ENCODE measurements at places on chromosomes 2 and 18. TPM values are rescaled to one million over a fixed set of nuclear protein-coding genes. Genes with fewer than 3 reads are reported as not detected.

The MC5R gene
- not detected for total RNA-seq

GRCh38 chr2:65164426-65164891, 34.6 kb upstream of the RAB1A start:
- DNase-seq: peak; percentile 12
- no peak overlapping the region for H3K27ac ChIP-seq
- H3K27me3 ChIP-seq: no peaks in the 10 kb centered on the region
- H3K4me3 ChIP-seq: no peak overlapping the region
- H3K4me1 ChIP-seq: peaks cover 5% of the 10 kb centered on the region

- H3K36me3 ChIP-seq: no peaks in the 10 kb centered on the region
- DNase-seq: no peak
- H3K4me1 ChIP-seq: peaks cover 27% of the 10 kb centered on the region
- H3K27ac ChIP-seq: no peak overlapping the region
- no peak overlapping the region for H3K4me3 ChIP-seq
- no peaks in the 10 kb centered on the region for H3K27me3 ChIP-seq
These were observed 218.1 kb downstream of the SP3 start for GRCh38 chr2:173747035-173747434.

DNA sequence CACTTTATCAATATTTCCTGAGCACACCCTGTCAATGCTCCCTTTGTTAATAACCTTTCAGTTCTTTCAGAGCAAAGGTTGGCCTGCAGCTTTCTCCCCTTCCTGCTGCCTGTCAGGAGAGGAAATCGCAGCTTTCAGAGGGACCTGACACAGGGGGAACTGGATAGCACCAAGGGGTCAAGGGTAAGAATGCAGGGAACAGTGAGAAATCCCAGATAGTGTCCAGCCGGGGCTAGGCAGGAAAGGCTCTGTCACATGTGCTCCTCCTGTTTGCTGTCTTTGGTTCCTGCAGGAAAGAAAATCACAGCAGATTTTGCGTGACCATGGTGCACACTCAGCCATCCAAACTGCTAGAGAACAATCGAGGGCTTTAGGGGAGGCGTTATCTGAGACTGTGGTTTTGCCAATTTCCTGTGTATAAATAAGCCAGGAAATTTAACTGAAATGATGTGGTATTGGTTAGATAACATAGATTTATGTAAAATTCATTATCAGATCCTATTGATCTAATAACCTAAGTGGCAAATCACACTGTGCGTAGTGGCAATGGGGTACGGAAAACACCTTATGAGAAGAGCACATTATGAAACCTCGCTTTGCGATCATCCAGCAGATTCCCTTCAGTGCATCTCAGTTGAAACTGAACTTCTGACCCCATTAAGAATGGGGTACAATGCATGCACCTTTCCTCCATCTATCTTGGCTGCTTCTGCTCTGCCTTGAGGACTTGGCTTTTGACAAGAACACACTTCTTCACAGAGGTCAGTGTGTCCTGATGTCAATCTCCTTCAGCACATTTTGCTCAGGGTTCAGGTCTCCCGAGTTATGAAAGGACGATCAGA, 178.0 kb downstream of the ICOS start:
- H3K36me3 ChIP-seq: no peaks in the 10 kb centered on the region
- H3K27me3 ChIP-seq: no peaks in the 10 kb centered on the region
- no peak for DNase-seq
- peaks cover 5% of the 10 kb centered on the region for H3K4me1 ChIP-seq
- no peak overlapping the region for H3K4me3 ChIP-seq

- H3K4me3 ChIP-seq: no peak overlapping the region
- no peaks in the 10 kb centered on the region for H3K27me3 ChIP-seq
- DNase-seq: no peak
- H3K27ac ChIP-seq: no peak overlapping the region
- H3K36me3 ChIP-seq: no peaks in the 10 kb centered on the region
These were observed 302.6 kb downstream of the MYCN start for GRCh38 chr2:16242906-16243305.

GRCh38 chr18:6672821-6673308, 56.7 kb upstream of the ARHGAP28 start:
- H3K4me1 ChIP-seq: peaks cover 6% of the 10 kb centered on the region
- no peaks in the 10 kb centered on the region for H3K27me3 ChIP-seq
- no peaks in the 10 kb centered on the region for H3K36me3 ChIP-seq
- no peak for DNase-seq
- no peak overlapping the region for H3K4me3 ChIP-seq

DNA sequence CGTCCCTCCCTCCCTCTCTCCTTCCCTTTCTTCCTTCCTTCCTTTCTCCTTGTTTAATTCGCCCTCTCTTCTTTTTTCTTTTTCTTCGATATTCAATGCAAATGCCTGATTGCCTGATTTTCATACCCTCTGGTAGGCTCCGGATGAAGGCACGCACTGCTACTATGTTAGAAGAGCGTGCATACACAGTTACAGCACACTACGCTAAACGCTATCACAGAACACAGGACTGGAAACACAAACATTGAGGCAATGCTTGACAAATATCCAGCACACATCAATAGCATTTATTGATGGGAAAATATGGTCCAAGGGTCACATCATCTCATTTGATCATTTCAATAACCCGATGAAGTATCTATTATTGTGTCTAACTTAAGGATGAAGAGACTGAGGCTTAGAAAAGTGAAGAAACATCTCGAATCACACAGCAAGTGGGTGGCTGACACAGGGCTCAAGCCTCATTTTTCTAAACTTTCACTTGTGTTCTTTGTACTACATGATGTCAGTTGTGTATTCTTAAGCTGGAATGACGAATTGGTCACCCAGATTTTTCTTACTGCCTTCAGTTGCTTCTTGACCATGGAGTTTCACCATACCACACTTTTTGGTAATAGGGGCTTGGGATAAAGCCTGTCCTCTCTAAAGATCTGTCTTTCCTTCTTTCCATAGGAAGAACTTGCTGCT, 101.8 kb downstream of the TRIB2 start:
- H3K27me3 ChIP-seq: no peaks in the 10 kb centered on the region
- peaks cover 6% of the 10 kb centered on the region for H3K4me1 ChIP-seq
- H3K27ac ChIP-seq: no peak overlapping the region

DNA sequence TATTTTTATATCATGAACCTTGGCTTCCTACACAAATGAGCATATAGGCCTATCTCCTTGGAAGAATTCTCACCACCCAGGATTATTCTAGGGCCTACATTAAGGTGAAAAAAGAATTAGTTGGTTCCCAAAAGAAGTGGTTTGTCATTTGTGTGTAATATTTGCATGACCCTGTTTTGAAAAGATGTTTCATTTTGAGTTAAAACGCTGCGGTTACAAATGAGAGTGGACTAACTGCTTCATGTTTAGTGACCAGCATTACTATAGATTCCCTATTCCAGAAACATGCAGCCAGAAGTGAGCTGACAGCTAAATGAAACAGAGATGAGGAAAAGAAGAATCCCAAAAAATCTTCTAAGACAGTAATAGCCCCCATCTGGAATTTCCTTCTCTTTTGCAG, 44.1 kb upstream of the TMEM178A start:
- no peak overlapping the region for H3K4me3 ChIP-seq
- peaks cover 8% of the 10 kb centered on the region for H3K4me1 ChIP-seq
- H3K27me3 ChIP-seq: no peaks in the 10 kb centered on the region
- no peak overlapping the region for H3K27ac ChIP-seq
- no peak for DNase-seq
- no peaks in the 10 kb centered on the region for H3K36me3 ChIP-seq

- H3K4me1 ChIP-seq: peaks cover 8% of the 10 kb centered on the region
- no peak overlapping the region for H3K27ac ChIP-seq
- no peaks in the 10 kb centered on the region for H3K36me3 ChIP-seq
- no peak overlapping the region for H3K4me3 ChIP-seq
- no peak for DNase-seq
- no peaks in the 10 kb centered on the region for H3K27me3 ChIP-seq
These were observed 103.5 kb upstream of the ASB18 start for GRCh38 chr2:236367506-236368289.

- no peak overlapping the region for H3K27ac ChIP-seq
- H3K4me1 ChIP-seq: no peaks in the 10 kb centered on the region
- H3K4me3 ChIP-seq: no peak overlapping the region
- no peak for DNase-seq
- H3K36me3 ChIP-seq: no peaks in the 10 kb centered on the region
These were observed 287.5 kb upstream of the SALL3 start for GRCh38 chr18:78692105-78692504.

DNA sequence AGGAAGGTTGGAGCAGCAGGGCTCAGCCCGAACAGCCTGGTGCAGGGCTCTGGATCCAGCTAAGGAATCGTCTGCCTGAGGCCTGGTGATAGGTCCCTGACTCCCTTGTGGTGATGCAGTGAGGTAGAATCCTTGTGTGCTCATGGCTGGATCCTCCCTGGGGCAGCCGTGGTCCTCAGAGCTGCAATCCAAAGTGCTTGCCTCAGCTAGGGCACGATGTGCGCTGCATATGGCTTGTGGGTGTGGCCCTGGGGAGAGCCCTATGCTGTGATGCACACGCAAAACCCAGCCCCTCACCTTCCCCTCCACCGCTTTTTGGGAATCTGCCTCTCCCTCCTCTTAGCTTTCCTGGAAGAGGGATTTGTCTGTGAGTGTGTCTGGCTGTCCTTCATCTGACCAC, 142.2 kb downstream of the DYSF start:
- no peak overlapping the region for H3K4me3 ChIP-seq
- no peaks in the 10 kb centered on the region for H3K4me1 ChIP-seq
- peaks cover 2% of the 10 kb centered on the region for H3K36me3 ChIP-seq
- DNase-seq: no peak
- no peak overlapping the region for H3K27ac ChIP-seq

DNA sequence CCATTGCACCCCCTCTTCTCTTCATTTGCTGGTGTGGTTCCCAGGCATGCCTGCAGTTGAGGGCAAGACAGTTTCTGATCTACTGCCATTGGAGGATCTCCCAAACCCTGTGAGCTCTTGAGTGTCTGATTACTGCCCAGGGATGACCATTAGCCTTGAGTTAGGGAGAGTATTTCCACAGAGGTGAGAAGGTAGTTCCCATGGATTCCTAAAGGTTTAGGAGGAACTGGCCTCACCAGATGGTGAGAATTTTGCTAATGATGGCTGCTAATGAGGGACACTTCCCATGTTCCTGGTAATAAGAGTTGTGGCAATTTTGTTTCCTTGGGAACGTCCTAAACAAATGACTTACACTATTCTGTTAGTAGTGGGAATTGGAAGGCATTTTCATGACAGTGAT, 42.5 kb downstream of the PTPRM start:
- peaks cover 27% of the 10 kb centered on the region for H3K4me1 ChIP-seq
- H3K4me3 ChIP-seq: no peak overlapping the region

The IL36G gene
- total RNA-seq: 0.30 TPM

The G6PC2 gene
- total RNA-seq: not detected

DNA sequence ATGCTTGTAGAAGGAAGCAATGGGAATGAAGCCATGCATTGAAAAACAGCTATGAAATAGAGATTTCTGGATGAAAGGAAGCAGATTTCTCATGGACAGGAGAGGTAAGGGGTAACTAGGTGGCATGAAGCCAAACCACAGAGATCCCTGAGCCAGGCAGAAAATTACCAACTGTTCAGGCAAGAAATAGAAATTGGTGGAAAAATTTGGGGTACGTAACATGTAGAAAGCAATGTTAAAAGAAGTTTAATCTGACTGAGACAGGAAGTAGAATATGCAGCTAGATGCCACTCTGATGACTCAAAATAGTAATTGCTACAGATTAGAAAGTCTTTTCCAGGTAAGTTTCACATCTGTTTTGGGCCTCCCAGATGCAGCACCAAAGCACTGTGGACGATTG, 928.5 kb upstream of the CELF4 start:
- H3K4me1 ChIP-seq: no peaks in the 10 kb centered on the region
- DNase-seq: no peak
- H3K27me3 ChIP-seq: no peaks in the 10 kb centered on the region
- H3K36me3 ChIP-seq: no peaks in the 10 kb centered on the region
- no peak overlapping the region for H3K27ac ChIP-seq
- H3K4me3 ChIP-seq: no peak overlapping the region

GRCh38 chr2:49715597-49715996, 561.3 kb upstream of the FSHR start:
- H3K27ac ChIP-seq: no peak overlapping the region
- H3K4me1 ChIP-seq: no peaks in the 10 kb centered on the region
- H3K27me3 ChIP-seq: no peaks in the 10 kb centered on the region
- no peak for DNase-seq
- no peak overlapping the region for H3K4me3 ChIP-seq

DNA sequence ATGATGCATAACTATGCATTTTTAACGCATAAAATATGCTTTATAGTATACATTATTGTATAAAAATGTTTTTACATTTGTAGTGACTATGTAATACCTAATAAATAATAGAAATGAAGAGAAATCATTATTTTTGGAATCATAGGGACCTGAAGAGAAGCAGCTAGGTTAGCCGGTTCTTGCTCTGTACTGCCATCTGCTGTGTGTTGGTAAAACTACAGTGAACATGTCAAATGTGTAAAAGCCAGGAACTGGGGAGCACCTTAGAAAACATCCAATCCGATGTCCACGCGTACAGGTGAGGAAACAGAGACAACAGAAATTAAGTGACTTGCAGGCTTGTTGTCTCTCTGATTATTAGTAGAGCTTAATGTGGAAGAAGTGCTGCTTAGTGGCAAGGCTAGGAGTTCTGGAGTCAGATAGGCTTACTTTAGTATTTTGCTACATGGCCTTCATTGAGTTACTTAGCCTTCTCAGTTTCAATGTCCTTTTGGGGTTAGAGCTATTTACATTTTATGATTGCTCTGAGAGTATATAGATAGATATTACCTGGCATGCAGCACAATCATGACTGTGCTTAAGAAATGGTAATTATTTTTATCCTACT, 386.5 kb downstream of the DLGAP1 start:
- no peaks in the 10 kb centered on the region for H3K4me1 ChIP-seq
- no peak overlapping the region for H3K4me3 ChIP-seq
- H3K27me3 ChIP-seq: no peaks in the 10 kb centered on the region
- peak; percentile 60 for DNase-seq
- H3K36me3 ChIP-seq: no peaks in the 10 kb centered on the region

GRCh38 chr2:109287838-109288237, 158.8 kb downstream of the SH3RF3 start:
- no peak overlapping the region for H3K27ac ChIP-seq
- H3K4me3 ChIP-seq: no peak overlapping the region
- no peaks in the 10 kb centered on the region for H3K36me3 ChIP-seq
- H3K27me3 ChIP-seq: peaks cover 18% of the 10 kb centered on the region
- H3K4me1 ChIP-seq: no peaks in the 10 kb centered on the region
- DNase-seq: no peak

The HOXD13 gene
- not detected for total RNA-seq

DNA sequence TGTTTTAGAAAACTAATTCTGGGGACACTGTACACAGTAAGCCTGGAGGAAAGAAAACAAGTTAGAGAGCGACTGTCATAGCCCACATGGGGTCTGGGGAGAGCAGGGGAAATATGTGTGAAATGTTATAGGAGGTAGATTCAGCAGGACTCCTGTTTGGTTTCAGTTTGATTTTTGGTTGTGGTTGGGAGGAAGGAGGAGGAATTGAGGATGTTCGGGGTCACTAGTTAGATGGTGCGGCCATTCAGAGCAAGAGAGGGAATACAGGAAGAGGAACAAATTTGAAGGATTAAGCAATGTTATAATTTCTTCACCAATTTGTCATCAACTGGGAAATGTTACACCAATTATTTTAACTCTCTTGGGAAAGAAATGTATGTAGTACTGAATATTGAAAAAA, 25.1 kb downstream of the TTC39C start:
- no peaks in the 10 kb centered on the region for H3K27me3 ChIP-seq
- no peak for DNase-seq
- H3K36me3 ChIP-seq: no peaks in the 10 kb centered on the region
- H3K4me1 ChIP-seq: no peaks in the 10 kb centered on the region
- H3K27ac ChIP-seq: no peak overlapping the region

The TTN gene
- total RNA-seq: 1,214 TPM
